ENCODE measurements at places on chromosomes 5 and 9.

GRCh38 chr9:38039090-38039906, 29.7 kb downstream of the SHB start:
- DNase-seq: peak; percentile 71

GRCh38 chr5:169024421-169024820, 276.5 kb downstream of the SLIT3 start:
- no peak for DNase-seq

DNA sequence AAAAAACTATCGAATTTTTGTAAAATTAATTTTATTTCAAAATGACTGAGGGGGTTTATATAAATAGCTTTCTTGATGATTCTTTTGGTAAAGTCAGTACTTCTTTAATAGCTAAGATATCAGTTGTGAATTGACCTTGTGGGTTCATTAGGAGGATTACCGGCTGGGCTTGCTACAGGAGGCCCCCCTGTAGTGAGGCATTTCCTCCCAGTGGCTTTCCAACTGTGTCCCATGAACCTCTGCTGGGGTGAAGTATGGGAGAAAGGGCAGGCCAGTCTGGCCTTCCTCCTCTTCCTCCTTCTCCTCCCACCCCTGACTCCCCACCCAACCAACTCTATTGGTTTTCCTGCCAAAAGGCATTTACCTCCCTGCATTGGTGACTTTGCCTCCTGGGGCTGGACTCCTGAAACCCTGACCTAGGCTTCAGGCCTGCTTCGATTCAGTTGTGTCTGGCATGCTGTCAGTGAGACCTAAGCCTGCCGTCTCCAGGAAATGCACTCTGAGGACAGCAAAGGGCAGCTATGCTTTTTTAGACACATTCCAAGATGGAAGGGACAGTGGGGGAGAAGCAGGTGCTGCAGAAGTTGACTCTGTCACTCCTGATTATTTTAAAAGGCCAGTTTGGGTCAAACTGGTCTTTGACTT, 144.8 kb downstream of the HSPA4 start:
- peak; percentile 36 for DNase-seq

DNA sequence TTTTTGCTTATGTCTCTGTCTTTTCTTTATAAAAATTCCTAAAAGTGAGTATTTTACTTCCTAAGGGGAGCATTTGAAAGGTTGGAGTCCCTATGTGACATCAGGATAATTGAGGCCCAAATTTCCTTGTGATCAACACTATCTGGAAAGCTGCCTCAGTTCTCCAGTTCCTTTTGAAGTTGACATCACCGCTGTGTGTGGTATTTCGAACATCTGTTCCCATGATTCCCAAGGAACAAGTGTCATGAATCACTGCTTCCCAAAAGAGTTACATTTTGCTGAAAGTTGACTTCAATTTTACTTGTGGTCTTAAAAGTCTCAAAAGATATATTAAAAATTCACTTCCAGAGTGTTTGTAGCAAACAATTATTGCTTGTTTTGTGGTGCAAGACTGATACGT, 452.1 kb upstream of the RGMB start:
- no peak for DNase-seq

DNA sequence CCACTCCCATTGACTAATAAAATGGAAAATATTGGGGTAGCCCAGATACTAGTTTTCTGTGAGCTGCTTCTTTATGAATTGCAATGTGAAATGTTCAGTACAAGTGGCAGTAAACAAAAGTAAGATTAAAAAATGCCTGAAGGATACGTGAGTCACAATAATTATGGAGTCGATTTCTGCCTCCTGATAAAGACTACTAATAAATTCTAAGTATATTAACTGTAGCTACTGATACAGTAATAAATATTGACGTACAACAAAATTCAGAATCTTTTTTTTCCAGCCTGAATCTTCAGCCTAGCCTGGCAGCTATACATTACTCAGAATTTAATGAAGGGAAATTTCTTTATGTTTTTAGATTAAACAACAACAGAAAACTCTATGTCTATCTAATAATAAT, 218.1 kb downstream of the MPDZ start:
- DNase-seq: no peak

- no peak for DNase-seq
Measured at GRCh38 chr9:107249665-107250285, 33.3 kb upstream of the RAD23B start.

DNA sequence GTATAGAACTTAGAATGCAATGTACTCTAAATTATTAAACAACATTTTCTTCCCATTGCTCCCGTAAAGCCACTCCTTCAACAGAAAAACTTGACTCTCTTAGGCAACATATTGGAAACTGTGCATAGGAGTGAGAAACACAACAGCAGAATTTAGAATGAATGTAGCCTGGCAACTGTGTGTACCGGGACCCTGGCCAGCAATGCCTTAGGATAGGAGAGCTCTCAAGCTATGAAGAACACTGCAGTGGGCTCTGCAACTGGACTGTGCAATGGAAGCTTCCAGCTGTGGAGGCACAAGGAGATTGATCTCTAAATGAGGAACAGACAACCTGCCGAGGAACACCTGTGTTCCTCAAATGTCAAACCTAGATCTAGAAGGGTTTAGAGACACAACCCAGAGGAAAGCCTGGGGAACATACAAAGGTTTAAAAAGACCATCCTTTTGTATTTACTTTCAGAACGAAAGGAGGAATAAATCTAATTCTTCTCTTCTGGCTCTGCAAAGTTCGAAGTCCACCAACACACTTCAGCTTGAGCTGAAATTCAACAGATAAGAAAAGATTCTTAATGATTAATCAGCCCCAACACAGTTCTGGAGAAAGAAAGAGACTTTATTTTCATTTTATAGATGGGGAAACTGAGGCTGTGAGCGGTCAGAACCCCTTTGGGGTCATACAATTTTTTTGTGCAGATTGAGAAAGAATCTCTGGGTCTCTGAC, 51.5 kb upstream of the ARL15 start:
- DNase-seq: no peak

Measured in SJSA1 (cell line).